ENCODE measurements at places on chromosomes 13 and 19. TPM values are rescaled to one million over a fixed set of nuclear protein-coding genes. Genes with fewer than 3 reads are reported as not detected.
A peak's percentile ranks its signal among the peaks of the same experiment; 100 is the strongest.

Gene CD79A
- total RNA-seq = 0.55 TPM

Gene DCT
- total RNA-seq = 0.30 TPM

Gene ZSCAN4
- not detected for total RNA-seq

Gene PPP1R37
- 11.3 TPM for total RNA-seq

Gene EID2B
- total RNA-seq = 0.43 TPM

Gene SOX1
- not detected for total RNA-seq

DNA sequence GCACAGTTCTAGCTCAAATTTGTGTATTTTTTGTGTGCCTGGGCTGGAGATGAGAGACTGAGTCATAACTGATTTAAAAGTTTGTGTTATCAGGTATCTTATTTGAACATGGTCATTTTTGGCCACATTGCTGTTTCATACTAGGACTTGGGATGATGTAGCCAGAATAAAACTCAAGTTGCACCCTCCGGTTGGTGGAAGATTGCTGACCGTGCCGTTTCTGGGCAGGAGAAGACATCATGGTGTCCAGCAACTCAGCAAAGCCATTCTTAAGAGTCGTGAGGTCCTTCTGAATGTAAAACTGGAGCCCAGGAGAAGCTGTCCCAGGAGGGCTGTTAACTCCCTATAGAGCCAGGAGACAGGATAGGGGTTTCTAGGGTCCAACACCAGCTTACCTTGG is 7.6 kb downstream of the CEBPG start:
- no peak for DNase-seq

DNA sequence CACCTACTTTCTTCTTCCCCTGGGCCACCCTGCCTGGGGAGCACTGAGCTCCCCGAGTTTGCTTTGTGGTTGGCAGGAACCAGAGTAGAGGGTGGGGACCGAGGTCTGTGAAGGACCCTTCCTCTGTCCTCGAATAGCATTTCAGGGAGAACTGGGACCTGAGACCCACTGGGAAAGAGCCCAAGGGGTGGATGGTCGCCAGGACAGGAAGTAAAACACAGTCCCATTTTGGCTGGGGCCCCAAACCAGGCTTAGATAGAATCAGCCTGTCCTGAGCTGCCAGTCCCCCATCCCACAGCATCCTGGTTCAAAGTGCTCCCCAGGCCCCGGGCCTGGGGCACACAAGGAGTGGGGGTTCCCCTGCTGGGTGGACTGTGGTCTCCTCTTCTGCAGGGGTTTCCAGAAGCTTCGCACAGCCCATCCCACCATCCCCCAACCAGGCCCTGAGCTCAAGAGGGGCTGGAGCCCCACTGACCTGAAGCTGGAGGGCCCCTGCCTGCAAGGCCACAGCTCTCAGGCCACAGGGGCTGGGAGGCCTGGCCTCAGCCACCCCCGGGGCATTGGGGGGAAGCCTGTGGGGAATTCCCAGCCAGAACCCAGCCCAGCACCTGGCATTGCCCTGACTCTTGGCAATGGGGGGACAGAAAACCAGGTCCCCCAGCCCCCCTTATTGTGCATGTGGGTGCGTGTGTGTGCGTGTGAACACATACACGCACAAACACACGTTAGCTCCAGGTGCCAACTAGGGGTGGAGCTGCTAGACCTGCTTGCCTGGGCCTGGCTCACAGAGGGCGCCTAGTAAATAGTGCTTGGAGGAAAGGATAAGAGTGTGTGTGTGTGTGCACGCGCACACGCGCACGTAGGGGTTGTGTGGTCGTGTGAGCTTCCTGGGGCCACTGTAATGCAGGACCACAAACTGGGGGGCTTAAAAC is 995 bp upstream of the MKNK2 start:
- DNase-seq = peak; percentile 88

- DNase-seq = peak; percentile 65
Observed at GRCh38 chr19:3618144-3618810, 8.3 kb downstream of the CACTIN start.

DNA sequence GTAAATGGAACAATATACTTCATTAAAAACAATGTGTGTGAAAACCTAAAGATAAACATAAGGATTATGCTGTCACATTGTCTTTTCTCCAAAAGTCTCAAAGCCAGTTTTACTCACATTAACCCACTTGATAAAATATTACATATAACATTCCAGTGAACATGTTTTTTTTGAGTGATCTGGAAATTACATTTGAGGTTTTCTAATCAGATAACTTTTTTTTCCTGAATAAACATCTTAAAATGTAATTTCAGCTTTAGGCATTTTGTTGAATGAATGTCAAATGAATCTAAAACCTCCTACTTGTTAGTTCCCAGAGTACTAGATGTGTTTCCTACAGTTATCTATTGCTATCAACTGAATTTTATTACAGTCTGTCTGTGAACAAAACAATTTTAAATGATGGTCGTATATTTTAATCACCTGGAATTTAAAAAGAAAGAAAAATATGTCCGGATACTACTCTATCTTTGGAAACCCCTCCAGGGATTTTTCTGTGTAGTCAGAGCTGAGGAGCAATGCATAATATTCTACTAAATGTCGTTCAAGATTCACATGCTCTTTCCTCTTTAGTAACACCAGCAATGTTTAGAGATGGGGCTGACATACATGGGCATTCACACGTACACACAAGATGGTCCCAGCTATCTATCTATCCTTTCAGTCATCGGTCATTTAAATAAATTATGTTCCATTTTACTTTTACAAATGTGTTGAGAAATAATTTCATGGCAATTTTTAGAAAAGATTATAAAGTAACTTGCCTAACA is 283.9 kb downstream of the KLF12 start:
- DNase-seq = no peak

DNA sequence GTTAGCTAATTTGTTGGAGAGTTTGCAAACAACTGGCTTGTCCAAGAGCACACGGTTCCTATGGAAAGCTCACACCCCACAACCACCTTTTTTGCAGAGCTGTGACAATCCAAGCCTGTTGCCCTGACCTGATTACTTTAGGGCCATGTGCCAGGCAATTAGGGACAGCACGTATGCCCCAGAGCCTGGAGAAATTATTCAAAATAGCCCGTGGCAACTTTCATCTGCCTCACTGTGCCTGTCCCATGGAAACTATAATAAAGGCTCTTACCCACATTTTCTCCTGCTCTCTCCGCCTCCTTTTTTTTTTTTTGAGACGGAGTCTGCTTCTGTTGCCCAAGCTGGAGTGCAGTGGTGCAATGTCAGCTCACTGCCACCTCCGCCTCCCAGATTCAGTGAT is 18.6 kb upstream of the FBN3 start:
- DNase-seq = no peak

GRCh38 chr13:23956106-23956505 is 58.8 kb upstream of the C1QTNF9B start:
- no peak for DNase-seq

GRCh38 chr13:75986818-75987217 is 350.7 kb downstream of the LMO7 start:
- DNase-seq = no peak

DNA sequence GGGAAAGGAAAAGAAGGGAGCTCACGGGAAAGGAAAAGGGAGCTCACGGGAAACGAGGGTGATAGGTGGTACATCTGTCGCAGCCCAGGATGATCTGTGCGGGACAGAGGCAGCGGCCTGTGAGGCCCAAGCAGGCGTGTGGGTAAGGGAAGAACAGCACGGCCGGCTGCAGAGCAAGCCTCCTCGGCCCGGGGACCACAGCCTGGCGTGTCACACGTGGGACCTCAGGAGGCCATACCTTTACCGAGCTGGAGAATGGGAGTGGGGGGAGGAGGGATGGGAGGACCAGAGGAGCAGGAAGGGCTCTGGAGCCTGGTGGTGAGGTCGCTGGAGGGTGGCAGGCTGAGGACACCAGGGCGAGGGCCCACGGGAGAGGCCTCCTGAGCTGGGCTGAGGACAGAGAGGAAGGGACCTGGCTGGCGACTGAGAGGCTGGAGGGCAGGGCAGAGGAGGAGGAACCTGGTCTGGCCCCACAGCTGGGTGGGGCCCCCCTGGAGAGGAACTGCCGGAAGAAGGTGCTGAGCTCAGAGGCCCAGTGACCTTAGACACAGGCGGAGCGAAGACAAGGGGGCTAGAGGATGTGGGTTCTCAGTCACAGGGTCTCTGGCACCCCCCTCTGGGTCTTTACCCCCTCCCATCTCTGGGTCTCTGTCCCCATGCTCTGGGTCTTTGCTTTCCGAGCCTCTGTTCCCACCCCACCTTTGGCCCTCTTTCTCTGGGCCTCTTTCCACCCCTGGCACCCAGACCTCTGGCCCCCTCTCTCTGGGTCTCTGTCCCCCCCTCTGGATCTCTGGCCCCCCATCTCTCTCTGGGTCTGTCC is 2.9 kb upstream of the FTL start:
- peak; percentile 89 for DNase-seq

- no peak for DNase-seq
Observed at GRCh38 chr13:44277459-44277858, 96.2 kb upstream of the SERP2 start.

DNA sequence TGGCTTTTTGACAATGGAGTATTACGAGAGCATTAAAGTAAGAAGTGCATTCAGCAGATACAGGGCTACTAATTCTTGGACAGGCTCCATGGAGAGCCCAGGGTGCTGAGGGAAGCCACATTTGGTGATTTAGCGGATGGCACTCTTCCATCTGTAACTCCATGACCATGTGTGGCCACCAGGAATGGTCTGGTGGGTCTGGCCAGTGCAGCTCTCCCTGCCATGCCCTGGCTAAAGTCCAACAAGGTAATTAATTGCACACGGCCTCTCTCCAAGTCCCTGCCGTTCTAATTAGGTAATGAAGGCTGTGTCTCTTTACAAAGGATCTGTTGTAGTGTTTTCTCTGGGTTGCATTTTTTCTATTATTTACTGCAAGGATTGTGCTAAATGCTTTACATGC is 4.3 kb upstream of the ZFR2 start:
- no peak for DNase-seq
